ENCODE measurements at places on chromosomes 5 and 9.

GRCh38 chr5:79285285-79285684 lies 49.4 kb downstream of the JMY start:
- no peak for DNase-seq

- DNase-seq = no peak
These were observed 6.9 kb downstream of the PCDHGA12 start for GRCh38 chr5:141437221-141437620.

DNA sequence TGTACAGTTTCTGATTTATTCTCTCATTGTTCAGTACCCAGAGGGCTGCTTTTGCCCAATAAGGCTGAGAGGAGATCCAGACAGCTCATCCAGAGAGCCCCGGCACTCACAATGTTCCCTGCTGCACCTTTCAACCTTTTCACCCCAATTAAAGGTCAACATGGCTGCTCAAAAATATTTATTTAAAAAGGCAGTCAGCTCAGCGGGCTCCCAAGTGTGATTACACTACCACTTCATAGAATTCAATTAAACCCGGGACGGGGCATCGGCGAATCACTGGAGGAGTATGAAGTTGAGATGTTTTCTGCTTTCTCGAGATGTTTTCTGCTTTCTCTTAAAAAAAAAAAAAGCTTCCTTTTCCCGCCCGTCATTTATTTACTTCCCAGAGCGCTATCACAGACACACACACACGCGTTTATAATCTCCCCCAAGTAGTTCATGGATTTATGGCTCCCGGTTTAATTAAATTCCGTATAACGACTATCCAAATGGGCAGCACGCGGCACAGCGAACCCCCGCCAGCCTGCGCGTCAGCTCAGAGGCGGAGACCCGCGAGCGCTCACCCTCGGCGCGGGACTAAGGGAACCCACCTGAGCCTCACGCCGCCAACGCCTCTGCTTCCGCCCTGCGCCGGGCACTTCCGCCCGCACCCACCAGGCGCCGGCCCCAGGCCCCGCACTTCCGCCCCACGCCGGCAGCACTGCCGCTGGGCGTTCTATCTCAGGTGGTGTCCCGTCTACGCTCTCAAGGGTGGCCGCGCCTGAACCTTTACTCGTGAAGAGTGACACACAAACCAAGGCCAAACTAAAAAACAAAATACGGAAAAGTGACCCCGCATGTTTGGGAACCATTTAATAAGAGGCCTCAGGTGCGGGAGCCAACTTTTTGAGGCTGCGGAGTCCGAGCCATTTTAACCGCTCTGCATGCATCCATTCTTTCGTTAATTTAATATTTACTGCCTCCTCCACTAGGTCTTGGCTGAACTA lies at the start of gene C5orf63:
C5orf63 (minus strand) TSS at position 642 of the 986 bp plus-strand sequence. CDS start 14,507 bp downstream, outside the sequence.
- DNase-seq = peak; percentile 33

- DNase-seq = no peak
These were observed 5.2 kb upstream of the ZBTB6 start for GRCh38 chr9:122918310-122918709.

DNA sequence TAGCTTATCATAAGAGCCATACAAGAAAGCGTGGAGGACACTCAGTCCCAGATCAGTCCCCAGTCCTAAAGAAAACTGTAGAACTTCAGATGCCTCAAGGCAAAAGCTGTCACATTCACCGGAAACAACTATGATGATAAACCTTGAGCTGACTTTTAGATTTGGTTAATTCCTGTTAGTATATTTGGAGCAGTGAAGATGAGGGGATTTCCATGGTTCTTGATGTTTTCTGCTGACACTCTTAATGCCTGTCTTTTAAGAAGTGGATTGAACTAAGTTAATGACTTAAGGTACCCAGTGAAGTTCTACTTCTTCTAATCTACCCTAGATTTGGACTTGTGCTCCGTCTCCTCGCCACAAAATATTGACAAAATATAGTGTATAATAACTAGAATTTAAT lies 355.0 kb downstream of the EBF1 start:
- no peak for DNase-seq

DNA sequence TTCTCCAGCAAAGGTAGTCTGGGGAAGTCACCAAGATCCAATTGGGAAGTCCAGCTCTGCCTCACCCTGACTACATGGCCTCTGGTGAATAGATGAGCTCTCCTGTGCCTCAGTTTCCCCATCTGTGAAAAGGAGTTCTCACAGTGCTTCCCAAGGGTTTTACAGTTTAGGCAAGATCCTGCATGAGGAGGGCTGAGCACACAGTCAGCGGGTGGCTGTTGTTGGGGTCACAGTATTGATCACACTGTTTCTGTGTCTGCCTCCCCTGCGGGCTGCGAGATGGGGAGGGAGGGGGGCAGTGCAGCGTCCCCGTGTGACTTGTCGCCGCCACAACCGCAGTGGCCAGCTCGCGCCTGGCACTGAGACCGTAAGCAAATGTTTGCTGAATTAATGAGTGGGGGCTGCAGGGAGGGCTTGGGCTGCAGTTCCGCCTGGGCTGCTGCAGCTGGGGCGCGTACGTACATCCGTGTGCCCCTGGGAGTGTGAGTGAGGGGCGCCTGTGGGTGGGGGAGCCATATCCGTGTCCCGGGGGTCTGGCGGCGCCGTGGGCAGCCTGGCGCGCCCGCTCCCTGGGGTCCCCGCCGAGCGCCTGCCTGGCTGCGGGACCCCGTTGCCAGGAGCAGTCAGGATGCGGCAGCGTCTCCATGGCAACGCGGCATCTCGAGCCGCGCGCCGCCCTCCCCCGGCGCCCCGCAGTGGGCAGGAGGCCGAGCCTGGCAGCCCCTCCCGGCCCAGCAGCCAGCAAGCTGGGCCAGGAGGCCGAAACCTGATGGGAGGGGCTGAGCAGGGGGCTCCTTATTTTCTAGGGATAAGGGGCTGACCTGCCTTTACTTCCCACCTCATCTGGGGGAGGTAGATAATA lies 31.4 kb upstream of the PSD2 start:
- DNase-seq = no peak

GRCh38 chr5:158463938-158464337 lies 605.0 kb upstream of the CLINT1 start:
- no peak for DNase-seq

- DNase-seq = no peak
These were observed 586.3 kb downstream of the BRINP1 start for GRCh38 chr9:118782790-118783463.

- DNase-seq = peak; percentile 69
These were observed 319.3 kb upstream of the BRINP1 start for GRCh38 chr9:119688547-119688946.

- peak; percentile 55 for DNase-seq
These were observed 613.7 kb upstream of the CDH18 start for GRCh38 chr5:20601678-20602100.

GRCh38 chr9:6922124-6922676 lies 164.4 kb downstream of the KDM4C start:
- no peak for DNase-seq

DNA sequence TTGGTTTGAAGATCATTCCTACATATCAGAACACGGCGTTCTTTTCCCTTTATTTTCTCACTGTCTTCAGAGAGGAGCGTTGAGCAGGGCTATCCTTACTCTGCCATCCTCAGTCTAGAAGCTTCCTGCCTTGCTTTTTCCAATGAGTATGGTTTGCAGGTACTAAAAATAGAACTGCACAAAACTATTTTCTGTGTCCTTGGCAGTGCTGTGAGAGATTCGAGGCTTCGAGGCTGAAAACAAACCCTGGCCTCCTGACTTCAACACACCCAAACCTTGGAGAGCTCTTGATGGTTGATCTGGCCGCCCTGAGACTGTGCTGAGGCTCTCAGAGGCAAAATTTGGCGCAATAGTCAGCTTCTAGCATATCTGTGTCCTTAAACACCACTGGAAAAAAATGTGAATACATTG lies 78.9 kb downstream of the GOLPH3 start:
- DNase-seq = no peak

- no peak for DNase-seq
These were observed at the start of gene BRINP1 for GRCh38 chr9:119368681-119369581. BRINP1 (minus strand) TSS chr9:119369435; CDS start chr9:119313355, 56,080 bp downstream.

GRCh38 chr5:98454904-98455303 lies 318.6 kb upstream of the RGMB start:
- no peak for DNase-seq

GRCh38 chr5:132000677-132001453 lies 10.6 kb downstream of the ACSL6 start:
- no peak for DNase-seq

GRCh38 chr9:92603990-92604389 lies 65.9 kb downstream of the IPPK start:
- no peak for DNase-seq

DNA sequence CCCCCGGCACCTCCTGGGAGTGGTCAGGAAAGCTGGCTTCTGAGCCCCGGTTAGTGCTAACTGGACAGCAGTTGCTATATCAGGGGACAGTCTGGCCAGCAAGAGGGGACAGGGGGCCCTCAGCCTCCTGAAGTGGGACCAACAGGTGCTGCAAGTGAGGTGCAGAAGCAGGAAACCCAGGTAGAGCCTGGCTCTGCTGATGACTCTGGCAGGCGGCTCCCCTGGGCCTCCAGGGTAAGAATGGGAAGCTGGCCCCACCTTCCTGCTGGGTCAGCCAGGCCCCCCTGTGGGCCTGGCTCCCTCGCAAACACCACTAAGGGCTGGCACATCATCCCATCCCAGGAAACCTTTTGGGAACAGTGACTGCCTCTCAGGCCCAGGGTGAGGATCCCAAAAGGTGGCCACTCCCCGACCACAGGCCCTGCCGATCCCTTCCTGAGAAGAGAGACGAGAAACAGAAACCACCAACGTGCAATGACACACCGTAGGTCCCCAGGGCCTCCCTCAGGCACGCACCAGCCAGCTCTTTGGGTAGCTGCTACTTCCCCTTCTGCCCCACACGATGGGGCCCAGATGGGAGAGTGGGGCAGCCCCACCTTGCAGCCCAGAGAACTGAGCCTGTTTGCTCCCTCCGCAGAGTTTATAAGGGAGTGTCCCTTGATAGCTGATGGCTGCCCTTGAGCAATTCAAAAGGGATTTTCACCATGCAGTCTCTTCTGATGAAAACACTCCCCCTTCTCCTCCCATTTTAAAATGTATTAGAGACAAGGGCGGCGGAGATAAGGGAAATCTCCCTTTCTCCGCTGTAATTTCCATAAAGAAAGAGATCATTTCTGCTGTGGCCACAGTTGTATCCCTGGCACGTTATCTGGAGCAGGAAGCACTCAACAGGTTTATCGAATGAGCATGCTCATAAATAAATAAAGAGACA lies 76.8 kb downstream of the STK10 start:
- no peak for DNase-seq

GRCh38 chr5:78776637-78777036 lies 128.1 kb upstream of the LHFPL2 start:
- DNase-seq = no peak

DNA sequence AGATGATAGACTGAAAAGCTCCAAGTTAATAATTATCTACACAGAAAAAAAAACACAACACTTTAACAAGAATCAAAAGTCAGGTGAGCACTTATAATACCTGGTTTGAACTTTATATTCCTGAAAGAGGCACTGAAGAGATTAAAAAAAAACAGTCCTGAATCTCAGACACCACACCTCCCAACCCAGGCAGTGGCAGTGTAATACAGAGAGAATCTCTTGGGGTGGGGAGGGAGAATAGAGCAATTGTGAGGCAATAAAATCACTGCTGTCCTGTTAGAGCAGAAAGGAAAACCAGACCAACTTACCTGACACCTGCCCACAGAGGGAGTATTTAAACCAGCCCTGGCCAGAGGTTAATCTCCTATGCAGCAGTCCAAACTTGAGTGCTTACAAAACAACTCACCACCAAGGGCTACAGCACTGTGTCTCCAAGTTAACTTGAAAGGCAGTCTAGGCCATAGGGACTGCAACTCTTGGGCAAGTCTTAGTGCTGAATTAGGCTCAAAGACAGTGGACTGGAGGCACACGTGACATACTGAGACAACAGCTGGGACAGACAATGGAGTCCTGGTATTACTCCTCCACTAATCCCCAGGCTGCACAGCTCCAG lies 54.2 kb downstream of the SLCO4C1 start:
- peak; percentile 61 for DNase-seq

- no peak for DNase-seq
These were observed 666 bp downstream of the PPARGC1B start for GRCh38 chr5:149730620-149731331.

GRCh38 chr9:78539904-78540303 lies 243.0 kb downstream of the PSAT1 start:
- DNase-seq = no peak

DNA sequence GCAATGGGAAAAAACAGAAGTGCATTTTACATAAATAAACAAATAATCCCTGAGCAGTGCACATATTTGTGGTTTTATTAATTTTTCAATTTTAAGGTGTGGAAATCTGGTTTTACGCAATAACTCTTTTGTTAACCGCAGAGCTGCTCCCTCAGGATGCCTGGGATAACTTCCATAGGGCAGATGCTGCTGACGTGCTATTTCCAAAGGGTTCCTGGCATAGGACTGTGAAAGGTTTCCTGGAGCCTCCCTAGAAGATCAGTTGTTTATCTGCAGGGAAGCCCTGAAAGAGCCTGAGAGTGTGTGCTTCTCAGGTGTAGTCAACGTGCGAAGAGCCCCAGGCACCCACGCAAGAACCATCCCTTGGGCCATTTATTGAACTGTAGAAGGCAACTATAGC lies 443.5 kb downstream of the PLK2 start:
- no peak for DNase-seq

- no peak for DNase-seq
These were observed 80.6 kb upstream of the ZBTB43 start for GRCh38 chr9:126724226-126724625.

- DNase-seq = no peak
These were observed 18.1 kb downstream of the FAM78A start for GRCh38 chr9:131258186-131258585.

DNA sequence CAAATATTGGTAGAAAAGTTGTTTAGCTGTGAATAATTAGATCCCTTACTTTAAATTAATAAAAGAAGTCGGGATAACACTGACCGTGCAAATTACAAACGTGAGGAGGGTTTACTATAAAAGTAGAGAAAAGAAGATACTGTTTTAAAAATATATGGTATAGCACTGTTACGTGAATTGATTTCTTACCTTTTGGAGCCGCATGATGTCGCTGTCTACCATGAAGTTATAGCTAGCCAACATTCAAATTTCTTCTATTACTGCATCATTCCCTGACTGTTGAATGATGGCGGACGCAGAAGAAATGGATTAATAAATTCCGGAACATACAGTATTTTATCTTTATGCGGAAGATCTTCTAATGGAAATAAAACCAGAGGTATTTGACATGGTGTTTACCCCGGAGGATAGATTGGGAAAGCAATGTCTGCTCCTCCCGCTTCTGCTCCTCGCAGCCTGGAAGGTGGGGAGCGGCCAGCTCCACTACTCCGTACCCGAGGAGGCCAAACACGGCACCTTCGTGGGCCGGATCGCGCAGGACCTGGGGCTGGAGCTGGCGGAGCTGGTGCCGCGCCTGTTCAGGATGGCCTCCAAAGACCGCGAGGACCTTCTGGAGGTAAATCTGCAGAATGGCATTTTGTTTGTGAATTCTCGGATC lies at the start of gene PCDHA6:
PCDHA6 (plus strand) TSS at position 257 of the 658 bp plus-strand sequence; CDS start at position 389, 132 bp downstream.
- DNase-seq = no peak

DNA sequence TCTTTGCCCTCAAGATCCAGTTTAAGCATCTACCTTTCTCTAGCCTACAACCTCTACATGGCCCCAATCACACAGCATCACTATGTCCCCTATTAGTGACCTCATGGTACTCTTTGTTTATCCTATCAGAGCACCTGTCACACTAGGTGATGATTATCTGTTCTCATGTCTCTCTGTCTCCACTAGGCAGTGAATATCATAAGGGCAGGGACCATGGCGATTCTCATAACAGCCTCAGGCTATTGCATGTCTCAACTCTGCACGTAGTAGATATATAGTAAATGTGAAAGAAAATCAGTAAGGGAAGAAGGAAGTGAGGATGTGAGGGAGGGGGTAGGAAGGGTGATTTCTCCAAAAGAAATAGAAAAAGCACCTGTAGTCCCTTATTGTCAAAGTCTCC lies 311.0 kb downstream of the NSG2 start:
- no peak for DNase-seq

Measured in NCI-H524 treated with DMSO at 0.1 percent for 48 hours (cell line).